ENCODE measurements at places on chromosomes 7 and 10.
A peak's percentile ranks its signal among the peaks of the same experiment; 100 is the strongest.

DNA sequence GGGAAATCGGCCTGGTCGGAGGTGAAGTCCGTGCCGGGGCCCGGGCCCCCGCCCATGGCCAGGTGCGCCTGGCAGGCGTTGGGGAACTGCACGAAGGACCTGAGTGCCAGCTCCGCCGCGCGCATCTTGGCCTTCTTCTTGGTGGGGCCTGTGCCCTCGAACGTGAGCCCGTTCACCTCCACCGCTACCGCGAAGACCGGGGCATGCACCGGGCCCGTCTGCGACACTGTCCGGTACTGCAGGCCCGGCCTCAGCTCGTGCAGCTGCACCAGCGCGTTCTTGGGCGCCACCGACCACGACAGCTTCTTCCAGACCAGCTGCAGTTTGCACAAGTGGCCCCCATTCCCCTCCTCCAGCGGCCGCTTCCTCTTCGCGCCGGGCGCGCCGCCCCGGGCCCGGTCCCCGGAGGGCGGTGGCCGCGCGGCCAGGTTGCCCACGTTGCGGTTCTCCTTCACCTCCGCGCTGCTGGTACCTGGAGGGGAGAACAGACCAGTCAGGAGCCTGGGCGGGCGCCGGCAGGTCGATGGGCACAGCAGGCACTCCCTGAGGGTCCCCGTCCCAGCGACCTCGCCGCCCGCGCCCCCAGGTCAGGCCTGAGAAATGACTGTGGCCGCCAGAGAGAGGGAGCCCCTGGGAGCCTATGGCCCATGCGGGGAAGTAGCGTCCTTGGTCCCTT, 307.4 kb downstream of the WDR37 start:
- no peak for DNase-seq

- DNase-seq, result no peak
These were observed 183.3 kb downstream of the JAZF1 start for GRCh38 chr7:27997188-27997707.

DNA sequence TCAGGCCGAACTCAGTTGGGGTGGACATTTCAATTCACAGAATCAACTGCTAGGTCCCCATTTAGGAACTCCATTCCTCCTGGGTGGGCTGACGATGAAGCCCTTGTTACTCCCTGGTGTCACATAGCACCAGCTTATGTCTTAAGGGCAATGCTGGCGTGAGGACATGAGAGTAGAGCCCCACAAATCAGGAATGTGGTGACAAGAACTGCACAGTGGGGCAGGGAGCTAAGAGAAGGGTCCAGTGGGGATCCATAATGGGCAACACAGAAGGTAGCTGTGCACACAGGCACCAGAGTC, 57.0 kb downstream of the LYZL1 start:
- DNase-seq, result no peak

GRCh38 chr10:125089469-125089868, 70.9 kb downstream of the CTBP2 start:
- no peak for DNase-seq

DNA sequence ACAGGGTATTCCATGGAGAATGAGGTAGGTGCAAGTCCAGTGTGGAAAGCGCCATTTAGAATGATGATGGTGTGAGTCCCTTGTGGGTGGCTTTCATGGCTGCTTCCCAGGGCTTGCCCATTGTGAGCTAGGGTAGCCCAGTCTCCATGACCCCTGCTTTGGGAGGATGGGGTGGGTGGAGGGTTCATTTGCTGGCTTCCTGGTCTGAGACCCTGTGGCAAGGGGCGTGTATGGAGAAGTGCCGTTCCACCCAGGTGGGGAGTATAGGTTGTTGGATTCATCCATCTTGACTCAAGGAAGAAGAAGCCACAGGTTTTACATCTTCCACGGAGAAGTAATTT, 27.7 kb downstream of the CCM2 start:
- no peak for DNase-seq

DNA sequence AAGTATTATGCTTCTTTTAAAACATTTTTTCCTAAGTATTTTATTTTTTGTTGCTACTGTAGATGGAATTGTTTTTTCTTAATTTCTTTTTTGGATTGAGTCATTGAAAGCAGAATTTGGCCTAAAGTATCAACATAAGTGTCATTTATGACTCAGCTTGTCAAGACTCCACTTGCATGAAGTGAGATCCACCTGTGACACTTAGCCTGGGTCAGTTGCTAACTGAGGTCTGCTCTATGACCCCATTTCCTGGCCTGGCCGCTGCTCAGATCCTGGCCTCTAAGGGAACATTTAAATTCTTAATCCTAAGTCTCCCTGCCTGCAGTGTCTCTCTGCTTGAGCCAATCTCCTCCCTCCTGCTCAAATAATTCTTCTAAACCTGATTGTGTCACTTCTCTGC, 35.5 kb downstream of the TMEM270 start:
- no peak for DNase-seq

- no peak for DNase-seq
These were observed 34.7 kb downstream of the A1CF start for GRCh38 chr10:50850578-50851230.

GRCh38 chr10:132836248-132836831, 50.4 kb upstream of the NKX6-2 start:
- DNase-seq, result no peak

- no peak for DNase-seq
These were observed 6.9 kb downstream of the PIK3CG start for GRCh38 chr7:106871793-106872571.

DNA sequence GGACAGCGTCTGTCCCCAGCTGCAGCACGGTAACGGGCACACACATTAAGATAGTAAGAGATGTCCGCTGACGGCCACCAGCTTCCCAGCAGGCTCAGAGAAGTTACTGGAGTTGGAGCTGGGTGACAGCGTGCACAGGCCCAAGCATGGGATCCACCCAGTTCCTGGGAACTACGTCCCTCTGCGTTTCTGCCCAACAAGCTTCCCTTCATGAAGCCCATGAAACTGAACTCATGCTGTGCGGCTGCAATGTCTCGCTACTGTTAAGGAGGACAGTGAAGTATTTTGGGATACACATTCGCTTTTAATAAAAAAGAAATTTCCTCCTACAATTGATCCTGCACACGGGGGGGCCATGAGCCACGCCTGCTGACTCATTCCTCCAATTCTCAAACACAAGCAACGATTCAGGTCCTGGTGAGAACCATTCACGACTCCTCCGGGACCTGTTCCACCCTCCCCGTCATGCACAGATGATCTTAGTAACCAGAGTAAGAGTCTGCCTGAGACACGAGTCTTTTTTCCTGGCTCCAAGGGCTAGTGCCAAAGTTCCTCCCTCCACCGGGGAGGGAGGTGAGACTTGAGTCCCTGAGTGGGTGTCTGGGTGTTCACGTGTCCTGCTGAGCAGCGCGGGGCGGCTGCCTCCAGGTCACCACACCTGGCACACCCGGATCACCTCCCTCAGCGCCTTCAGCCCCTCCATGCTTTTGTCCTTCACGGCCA, 2.6 kb downstream of the PSMG3 start:
- peak; percentile 45 for DNase-seq

DNA sequence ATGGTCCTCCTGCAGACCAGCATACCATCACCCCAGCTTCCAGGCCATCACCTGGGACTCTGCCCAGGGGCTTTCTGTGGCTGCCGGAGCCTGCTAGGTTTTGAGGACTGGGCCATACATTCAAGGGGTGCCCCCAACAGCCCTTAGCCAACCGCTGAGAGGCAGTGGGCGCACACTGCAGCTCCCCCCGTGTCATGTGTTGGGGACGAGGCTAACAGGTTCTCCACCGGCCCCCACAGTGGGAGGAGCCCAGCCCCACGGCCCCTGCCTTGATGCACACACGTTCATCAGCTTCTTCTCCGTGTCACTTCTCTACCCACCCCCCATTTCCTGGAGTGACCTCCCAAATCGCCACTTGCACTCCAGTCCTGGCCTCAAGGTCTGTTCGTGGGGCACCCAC, 543.2 kb upstream of the FOXK1 start:
- no peak for DNase-seq

DNA sequence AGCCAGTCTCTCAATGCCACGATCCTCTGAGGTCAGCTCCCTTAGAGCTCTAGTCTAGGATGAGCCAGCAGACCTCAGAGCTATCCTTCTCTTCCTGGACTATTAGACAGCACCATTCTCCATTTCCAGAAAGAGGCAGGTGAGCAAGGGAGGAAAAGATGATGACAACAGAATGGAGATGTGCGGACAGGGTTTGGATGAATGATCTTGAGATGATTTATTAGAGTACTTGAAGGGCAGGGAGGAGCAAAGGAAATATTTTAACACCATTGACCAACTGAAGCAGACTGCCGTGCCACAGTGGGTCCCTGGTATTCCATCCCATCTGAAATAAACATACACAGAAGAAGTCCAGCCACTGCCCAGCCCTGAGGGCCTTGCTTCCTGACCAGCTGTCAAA, 94.3 kb downstream of the CFAP58 start:
- no peak for DNase-seq

GRCh38 chr7:105304040-105304895, 84.5 kb downstream of the SRPK2 start:
- DNase-seq, result peak; percentile 26

GRCh38 chr7:18119985-18120384, 92.3 kb upstream of the PRPS1L1 start:
- DNase-seq, result no peak

GRCh38 chr10:74558897-74559296, 267.5 kb upstream of the KAT6B start:
- DNase-seq, result no peak

DNA sequence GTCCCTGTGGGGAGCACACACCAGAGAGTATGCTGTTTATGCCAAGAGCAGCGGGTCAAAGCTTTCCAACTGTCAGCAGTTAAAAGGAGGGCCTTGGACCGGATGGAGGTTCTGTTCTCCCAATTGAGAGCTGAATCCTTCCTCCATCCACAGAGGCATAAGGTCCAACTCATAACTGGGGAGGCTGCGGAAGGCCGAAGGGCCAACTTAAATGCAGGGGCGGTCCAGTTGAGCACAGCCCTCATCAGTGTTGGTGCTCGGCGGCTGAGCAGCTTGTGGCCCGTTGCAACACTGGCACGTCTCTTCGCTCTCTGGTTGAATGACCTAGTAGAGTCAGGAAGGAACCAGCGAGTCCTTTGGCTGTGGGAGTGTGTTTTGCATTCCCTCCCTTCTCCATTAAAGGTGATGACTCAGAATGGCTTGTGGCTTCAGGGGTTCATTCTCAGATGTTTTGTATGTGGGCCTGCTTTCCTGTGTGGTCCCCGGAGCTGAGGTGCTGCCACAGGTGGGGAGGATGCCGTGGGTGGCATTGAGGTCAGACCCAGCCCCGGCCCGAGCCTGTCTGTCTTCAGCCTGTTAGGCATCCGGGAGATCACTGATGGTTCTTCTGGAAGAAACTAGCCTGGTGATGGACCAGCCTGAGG, 44.8 kb upstream of the DMBT1 start:
- DNase-seq, result no peak

DNA sequence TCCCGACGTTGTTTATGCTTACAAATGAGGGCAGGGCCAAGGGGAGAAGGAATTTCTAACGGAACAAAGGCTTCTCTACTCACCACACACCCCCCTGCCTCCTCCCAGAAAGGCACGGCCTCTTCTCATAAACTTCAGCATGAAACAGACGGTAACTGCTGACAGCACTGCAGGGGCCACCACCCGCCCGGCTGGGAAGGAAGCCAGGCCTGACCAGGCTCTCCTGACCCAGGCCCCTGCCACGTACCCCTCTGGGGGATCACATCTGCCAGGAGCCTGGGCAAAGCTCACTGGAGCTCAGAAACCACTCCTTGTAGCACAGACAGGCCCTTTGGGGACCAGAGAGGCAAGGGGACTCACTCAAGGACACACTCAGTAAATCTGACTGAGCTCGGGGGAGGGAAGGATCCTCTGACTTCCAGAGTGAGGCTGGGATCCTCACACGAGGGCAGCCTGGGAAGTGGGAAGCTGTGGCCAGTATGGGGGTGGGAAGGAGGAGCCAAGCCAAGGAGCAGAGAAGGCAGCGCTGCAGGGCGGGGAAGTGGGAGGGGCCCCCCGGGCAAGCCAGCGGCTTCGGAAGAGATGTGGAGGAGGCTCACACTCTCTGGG, 46.1 kb downstream of the ZCCHC24 start:
- DNase-seq, result peak; percentile 97

DNA sequence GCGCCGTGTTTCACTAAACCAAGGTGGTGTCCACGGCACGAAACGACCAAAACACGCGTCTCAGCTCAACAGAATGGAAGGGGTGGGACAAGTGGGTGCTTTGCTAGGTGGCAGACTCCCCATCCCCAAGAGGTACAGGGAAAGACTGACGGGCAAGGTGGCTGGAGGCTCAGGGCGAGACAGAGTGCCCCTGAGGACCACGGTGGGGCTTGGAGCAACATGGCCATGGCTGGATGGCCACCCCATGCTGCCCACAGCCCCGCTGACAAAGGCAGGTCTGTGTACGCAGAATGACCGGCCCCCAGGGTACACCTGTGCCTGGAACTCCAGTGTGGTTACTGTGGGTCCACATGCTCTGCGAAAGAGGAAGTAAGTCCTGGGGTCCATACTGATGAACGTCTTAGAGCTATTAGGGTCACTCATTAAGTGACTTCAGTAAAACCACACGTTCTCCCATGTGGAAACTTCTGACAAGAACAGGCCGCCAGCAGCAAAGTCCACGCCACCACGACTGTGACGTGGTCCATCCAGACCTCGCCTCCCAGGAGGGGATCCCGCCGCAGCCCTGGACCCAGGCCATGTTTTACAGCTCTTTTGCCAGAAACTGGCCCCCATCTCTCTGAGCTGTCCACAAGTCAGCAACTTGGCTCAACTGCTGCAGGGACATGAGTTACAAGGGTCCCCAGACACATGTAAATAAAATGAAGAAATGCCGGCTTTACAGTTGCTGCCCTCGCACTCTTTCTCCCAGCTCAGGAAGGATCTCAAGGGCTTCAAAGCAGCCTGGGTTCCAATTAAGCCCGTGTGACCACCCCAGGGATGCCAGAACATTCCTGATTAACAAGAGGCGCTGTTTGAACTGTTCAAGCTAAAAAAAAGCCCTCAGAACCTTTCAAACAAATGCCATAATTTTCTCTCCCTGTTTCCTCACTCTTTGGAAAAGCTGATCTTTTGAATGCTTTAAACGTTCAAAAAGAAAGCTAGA, 66.8 kb downstream of the MAD1L1 start:
- DNase-seq, result no peak

- DNase-seq, result no peak
These were observed 65.7 kb upstream of the SDK1 start for GRCh38 chr7:3235322-3235721.

GRCh38 chr7:90229682-90230081, 15.3 kb upstream of the CFAP69 start:
- no peak for DNase-seq

- no peak for DNase-seq
These were observed 11.9 kb upstream of the INPP5F start for GRCh38 chr10:119713744-119714483.

- no peak for DNase-seq
These were observed 27.0 kb upstream of the KCNK18 start for GRCh38 chr10:117170244-117170643.

GRCh38 chr10:3355536-3355935, 183.0 kb upstream of the PITRM1 start:
- no peak for DNase-seq

DNA sequence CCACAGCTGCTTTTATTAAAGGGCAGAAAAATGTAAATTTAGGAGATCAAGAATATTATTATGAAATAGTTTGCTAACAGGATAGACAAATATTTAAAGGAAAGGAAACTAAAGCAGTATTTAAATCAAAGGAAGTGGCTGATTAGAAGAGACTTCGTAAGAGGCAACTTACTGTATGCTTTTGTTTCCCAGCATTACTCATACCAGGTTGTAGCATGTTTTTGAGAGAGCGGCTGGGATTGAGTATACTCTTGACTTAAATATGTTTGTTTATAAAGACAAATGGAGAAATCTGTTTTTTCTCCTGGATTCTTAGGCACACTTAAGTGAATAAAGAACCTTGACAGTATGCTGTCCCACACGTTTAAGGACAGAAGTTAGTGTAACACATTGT, 293.7 kb downstream of the ZNF248 start:
- DNase-seq, result no peak

Measured in fibroblast of the conjunctiva (primary cell).